ENCODE measurements at places on chromosomes 5 and 9. TPM values are rescaled to one million over a fixed set of nuclear protein-coding genes. Genes with fewer than 3 reads are reported as not detected.

DNA sequence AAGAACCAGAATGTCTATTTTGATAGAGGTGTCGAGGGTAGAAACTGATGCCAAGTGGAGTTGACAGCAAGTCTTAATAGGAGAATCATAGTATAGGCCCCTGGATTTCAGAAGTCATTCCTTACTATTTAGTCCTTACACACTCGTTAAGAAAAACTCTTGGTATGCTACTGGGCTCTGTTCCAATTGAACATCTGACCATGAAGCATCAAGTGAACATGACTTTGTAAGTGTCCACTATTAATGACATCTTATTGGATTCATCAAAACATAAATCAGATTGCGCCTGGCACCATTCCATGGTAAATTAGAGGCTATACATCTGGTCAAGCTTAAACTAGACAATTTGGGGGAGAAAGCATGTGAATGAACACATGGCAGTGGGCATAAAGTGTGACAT lies 1056.5 kb upstream of the EDIL3 start:
- DNase-seq: no peak

The NTRK2 gene
- total RNA-seq: 0.82 TPM

The OLFML2A gene
- not detected for total RNA-seq

DNA sequence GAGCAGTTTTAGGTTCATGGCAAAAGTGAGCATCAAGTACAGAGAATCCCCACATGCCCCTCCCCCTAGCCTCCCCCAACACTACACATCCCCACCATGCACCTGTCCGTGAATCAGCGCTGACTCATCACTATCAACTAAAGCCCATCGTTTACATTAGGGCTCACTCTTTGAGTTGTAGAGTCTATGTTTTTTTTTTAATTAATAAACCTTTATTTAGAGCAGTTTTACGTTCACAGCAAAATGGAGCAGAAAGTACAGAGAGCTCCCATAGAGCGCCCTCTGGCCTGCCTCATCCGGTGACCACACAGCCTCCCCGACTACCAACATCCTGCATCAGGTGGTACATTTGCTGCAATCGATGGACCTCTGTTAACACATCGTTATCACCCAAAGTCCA lies 47.9 kb upstream of the UNC5A start:
- DNase-seq: no peak

The GNA14 gene
- total RNA-seq: not detected

The NEUROG1 gene
- not detected for total RNA-seq

The ELAVL2 gene
- total RNA-seq: not detected
